ENCODE measurements at places on chromosomes 11 and 22.

- no peak for DNase-seq
These were observed 3.8 kb downstream of the GAS2L1 start for GRCh38 chr22:29310065-29310862.

DNA sequence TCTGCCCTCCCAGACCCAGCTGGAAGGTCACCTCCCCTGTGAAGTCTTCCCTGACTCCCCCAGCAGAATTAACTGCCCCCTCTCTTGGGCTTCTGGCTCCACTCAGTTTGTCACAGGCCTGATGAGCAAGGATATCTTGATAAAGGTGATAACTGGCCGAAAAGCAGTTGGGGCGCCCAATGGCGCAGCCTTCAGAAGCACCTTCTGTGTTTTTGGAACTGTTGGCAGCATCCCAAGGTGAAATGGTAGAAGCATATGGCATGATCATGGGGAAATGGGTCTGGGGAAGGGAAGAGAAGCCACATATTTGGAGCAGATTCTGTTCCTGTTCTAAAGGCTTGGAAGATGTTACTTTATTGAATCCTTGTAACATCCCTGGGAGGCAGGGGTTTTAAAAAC lies 2.8 kb upstream of the TAB1 start:
- DNase-seq, result no peak

DNA sequence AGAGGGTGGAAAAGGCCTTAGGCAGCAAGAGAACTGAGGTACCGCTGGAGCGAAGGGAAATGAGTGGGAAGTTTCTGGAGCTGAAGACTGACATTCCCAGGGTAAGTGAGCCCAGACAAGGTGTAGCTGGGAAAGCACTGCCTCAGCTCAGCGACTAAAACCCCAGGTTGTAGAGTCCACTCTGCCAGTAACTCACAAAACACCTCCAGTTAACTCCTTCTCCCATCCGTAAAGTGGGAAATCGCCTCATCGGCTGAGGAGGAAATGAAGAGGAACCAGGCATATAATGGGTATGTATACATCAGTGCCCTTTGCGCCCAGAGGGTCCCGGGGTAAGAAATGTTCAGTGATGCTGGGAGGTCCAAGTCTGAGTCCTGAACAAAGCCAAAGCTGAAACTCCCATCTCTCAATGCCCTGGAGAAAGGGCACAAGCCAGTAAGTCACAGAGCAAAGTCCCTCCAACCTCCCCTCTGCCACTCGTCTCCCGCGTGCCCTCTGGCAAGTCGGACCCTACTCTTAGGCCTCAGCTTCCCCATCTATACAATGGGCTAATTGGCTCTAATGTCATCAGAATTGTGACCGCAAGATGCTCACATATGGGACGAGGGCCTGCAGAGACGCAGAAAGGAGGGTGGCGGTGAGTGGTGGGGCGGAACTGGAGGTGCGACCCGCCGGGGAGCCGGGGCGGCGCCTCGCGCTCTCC lies 588 bp downstream of the VPS37C start:
- DNase-seq, result no peak

- no peak for DNase-seq
These were observed 16.4 kb upstream of the CSRP3 start for GRCh38 chr11:19218216-19218615.

- DNase-seq, result no peak
These were observed 63.1 kb downstream of the MTNR1B start for GRCh38 chr11:93032580-93032979.

DNA sequence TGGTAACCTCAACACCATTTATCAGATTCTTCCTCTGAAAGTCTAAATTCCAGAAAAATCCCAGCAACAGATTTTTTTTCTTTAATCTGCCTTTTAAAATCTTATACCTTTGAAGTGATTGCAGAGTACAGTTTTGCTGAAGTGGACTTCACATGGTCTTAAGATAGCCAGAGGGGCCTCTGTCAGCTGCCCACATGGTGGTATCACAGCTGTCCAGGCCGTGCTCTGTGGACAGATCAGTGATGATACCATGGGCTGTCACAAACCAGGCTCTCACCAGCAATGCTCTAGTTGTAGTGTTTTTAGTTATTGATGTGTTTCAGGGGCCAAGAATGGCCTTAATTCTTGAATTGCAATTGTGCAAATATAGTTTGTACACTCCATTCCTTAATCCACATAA lies 44.0 kb downstream of the PARVA start:
- DNase-seq, result no peak

GRCh38 chr11:94731880-94732601 lies 36.1 kb upstream of the AMOTL1 start:
- DNase-seq, result no peak

DNA sequence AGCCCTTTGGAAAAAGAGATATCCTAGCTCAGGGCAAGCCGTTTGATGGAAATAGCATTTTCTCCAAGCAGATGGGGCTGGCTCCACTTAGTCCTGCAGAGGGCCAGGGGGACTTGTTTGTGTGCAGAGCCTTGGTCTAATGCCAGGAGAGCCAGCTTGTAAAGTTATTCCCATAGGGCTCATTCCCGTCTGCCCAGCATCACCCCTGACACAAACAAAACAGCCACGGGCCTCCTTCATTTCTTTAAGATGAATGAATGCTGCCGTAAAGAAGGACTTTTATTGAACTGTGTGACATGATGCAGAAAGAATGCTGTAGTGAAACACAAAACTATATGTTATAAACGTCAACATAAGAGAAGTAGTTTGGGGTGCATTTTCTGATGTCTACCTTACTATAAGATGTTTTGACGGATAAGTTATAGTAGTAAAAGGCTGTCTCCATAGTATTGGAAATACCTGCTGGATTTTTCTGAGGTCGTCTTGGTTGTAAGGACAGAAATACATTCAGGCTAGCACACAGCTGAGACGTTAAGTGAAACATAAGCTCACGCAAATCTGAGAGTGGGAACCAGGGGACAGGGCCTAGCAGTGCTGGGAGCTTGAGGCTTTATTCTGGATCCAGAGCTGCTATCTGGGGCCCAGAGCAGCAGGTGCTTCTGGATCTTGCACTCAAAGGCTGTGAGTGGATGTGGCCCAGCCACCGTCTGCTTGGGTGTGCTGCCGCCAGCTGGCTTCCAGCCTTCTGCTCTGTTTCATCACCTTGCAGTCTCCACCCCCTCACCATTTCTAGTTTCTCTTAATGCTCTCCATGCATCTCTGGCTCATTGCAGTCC lies 53.3 kb downstream of the NCAM1 start:
- no peak for DNase-seq

GRCh38 chr11:2810411-2811205 lies 75.0 kb downstream of the CDKN1C start:
- DNase-seq, result no peak

GRCh38 chr11:32870676-32871075 lies 21.9 kb upstream of the QSER1 start:
- no peak for DNase-seq

DNA sequence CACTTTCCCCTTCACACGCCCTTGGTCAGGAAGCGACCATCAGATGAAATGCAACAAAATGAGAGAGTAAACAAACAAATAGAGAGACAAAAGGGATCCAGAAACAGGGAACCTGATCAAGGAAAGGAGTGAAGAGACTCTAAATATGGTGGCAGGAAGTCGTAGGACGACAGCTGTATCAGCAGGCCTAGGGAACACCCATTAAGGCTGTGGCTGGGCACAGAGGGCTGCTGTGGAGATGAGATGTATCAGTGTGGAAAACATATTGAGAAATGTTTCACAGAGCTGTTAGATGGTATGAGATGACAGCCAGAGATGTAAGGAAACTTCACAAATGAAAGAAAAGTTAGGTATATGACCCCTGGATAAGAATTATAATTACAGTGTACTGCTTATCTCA lies 155.8 kb upstream of the MTMR2 start:
- DNase-seq, result no peak

GRCh38 chr22:38243007-38243765 lies 29.6 kb downstream of the TMEM184B start:
- DNase-seq, result no peak

- DNase-seq, result no peak
These were observed 19.2 kb downstream of the NTM start for GRCh38 chr11:131389582-131389981.

- no peak for DNase-seq
These were observed 145.7 kb downstream of the ARHGAP42 start for GRCh38 chr11:100832829-100833228.

GRCh38 chr11:1918436-1919315 lies 827 bp upstream of the TNNT3 start:
- DNase-seq, result no peak

DNA sequence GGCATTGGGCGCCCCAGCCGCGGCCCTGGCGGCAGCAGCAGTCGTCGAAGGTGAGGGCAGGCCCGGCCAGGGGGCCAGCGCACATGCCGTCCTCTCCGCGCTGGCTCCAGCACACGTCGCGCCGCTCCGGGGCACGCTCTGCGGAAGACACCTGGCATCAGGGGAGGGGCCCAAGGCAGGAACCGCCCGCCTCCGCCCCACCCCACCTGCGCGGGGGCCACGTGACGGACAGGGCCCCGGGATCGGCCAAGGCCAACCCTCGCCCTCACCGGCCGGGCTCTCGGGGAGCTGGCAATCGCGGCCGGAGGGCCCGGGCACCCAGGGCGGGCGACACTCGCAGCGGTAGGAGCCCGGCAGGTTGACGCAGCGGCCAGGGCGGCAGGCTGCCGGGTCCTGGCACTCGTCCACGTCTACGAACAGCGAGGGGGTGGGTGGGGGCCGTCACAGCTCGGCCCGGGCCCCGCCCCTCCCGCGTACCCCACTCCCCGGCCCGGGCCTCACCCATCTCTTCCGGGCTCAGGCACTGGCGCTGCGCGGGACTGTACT lies 14.9 kb downstream of the SCYL1 start:
- DNase-seq, result no peak

GRCh38 chr11:1202154-1202775 lies 20.6 kb upstream of the MUC5B start:
- DNase-seq, result peak; percentile 72

GRCh38 chr11:119694334-119694733 lies 34.7 kb downstream of the NECTIN1 start:
- no peak for DNase-seq

DNA sequence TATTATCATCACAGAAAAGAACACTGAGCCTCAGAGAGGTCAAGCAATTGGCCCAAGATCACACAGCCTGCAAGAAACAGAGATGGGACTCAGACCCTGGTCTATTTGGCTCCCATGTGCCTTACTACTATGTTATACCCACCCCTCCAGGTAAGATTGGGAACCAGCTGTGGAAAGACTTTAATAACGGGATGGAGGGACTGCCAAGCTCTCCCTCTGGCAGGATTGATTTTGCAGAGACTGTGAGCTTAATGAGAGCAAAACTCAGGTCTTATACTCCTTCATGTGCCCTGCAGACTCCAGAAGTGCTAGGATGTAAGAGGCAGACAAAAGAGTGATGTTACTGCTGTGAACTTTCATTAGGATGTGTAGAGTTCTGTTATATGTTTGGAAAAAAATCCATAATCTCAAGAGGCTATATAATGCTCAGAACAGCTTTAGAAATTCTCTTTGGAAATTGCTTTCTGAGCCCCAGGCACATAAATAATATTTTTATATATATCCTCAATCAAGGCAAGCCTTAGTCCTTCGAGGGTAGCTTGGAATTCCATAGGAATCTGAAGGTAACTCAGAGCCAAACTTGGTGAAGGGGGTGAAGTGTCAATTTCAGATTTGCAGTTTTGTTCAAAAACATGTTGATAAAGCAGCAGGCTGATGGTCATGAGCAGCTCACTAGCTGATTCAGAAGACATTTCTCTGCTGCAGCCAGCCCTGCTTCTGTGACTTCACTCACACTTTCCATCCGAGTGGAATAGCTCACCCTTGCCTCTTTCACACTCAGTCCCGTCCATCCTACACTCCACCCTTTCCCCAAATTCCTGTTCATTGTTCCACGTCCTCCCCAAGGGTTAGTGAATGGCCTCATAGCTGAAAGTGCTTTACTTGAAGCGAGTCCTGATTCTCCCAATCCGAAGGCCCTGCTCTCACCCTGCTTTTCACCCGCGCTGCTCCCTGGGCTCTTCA lies 188.8 kb downstream of the SNX19 start:
- no peak for DNase-seq

- no peak for DNase-seq
These were observed 56.5 kb upstream of the ARHGAP32 start for GRCh38 chr11:129248618-129249017.

DNA sequence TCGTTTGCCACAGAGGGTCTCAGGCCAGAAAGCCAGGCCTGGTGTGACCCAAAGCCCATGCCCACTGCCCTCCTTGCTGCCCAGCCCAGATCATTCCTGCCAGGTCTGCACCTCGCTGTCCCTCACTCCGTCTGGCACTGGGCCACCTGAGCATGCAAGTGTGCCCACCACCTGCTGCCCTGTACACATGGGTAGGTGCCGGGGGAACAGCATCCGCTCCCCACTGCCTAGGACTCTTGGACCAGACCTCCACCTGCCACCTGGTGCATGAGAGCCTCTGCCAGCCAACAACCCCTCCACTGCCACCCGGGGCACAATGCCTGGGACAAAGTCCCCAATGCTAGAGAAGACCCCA lies 12.5 kb downstream of the MGAT3 start:
- no peak for DNase-seq

DNA sequence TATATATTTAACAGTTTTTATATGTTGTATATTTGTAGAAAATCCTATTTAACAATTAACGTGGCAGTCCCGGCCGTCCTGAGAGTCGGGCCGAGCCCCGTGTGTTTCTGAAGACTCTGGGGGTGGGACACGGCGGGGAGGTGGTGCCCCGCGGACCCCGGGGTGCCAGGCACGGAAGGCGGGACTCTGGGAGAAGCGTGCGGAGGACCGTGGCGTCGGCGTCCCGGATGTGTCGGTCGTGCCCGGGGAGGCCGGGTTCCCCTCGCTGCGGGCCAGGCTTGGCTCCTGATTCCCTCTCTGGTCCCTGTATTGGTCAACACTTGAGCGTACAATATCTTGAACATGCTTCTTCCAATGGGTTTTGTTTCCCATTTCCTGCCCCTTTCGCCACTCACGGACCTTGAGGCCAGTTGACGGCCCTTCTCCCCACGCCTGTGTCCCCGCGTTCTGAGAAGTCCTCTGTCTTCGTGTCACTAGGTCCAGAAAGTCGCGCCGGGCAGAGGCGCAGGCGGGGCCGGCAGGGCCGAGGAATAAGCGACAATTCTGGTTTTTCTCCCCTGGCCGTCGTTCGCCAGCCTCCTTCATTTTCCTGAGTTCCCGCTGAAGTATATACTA lies 1076.7 kb downstream of the BRD1 start:
- DNase-seq, result peak; percentile 5

DNA sequence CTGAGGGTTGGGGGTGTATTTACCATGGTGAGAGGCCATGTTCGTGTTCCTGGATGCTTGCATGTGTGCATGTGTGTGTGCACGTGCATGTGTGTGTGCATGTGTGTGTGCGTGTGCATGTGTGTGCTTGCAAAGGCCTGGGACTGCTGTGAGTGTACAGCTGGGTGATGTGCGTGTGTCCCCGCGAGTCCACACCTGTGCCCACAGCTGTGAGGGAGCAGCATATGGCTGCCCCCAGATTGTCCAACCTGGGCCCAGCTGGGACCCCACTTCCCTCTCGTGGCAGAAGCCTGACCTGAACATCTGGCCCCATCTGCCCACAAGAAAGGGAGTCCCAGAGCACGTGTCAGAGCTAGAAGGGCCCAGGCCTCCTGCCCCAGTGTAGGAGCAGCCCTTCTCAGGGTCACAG lies 8.4 kb upstream of the CD248 start:
- DNase-seq, result no peak

Data from lower leg skin (tissue), 4 donors.